ENCODE measurements at places on chromosomes 5 and 9. TPM values are rescaled to one million over a fixed set of nuclear protein-coding genes. Genes with fewer than 3 reads are reported as not detected.
A peak's percentile ranks its signal among the peaks of the same experiment; 100 is the strongest.

FUT7 gene
- total RNA-seq, result not detected

ABCA2 gene
- 22.4 TPM for total RNA-seq

SLC6A7 gene
- total RNA-seq, result not detected

ADAMTSL1 gene
- total RNA-seq, result 1.2 TPM

KIF12 gene
- total RNA-seq, result 3.3 TPM

PHYKPL gene
- 48.8 TPM for total RNA-seq

EGFLAM gene
- total RNA-seq, result 0.33 TPM

DNA sequence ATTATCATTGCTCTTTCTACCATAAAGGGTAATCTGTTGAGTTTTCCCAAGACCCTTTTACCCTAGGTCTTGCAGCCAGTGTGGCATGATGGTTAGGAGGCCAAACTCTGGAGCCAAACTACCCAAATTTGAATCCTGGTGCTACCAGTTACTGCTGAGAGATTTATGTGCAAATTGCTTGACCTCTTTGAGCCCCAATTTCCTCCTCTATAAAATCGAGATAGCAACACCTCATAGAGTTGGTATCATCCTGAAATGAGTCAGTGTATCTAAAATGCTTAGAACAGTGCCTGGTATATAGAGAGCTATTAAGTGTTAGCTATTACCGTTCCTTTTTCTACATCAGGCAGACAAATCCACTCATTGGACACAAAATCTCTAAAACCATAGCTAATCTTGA is 43.0 kb downstream of the ACTBL2 start:
- no peak for DNase-seq

DNA sequence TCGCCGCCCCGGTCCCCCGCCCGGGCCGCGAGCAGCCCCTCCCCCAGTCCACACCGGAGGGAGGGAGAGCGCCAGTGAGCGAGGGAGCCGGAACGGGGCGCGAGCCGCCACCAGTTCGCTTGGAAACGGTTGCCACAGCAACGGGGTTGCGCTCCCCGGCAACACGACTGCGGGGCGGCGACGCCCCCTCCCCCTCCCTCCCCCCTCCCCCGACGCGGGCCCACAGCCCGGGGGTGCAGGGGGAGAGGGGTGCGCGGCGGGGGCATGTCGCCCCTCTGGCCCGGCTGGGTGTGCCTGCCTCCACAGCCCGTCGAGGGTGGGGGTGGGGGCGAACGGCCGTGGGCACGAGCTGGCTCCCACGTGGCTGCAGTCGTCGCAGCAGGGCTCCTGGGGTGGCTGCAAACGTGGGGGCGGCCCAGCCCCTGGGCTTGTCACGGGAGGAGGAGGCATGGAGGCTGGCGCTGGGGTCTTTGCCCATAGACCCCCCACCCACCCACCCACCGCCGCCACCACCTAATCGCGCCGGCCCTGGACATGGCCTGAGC is 524 bp downstream of the PRR7 start:
- DNase-seq, result peak; percentile 76

GRCh38 chr9:109733690-109734089 is 46.3 kb upstream of the PALM2AKAP2 start:
- no peak for DNase-seq

- no peak for DNase-seq
Observed at GRCh38 chr5:156914371-156914737, 48.7 kb downstream of the TIMD4 start.

- peak; percentile 48 for DNase-seq
Observed at GRCh38 chr5:98796197-98796972, 22.9 kb downstream of the RGMB start.

GRCh38 chr5:151238303-151238741 is 14.4 kb upstream of the CCDC69 start:
- peak; percentile 45 for DNase-seq

GRCh38 chr9:118088090-118088489 is 383.9 kb downstream of the TLR4 start:
- DNase-seq, result no peak

DNA sequence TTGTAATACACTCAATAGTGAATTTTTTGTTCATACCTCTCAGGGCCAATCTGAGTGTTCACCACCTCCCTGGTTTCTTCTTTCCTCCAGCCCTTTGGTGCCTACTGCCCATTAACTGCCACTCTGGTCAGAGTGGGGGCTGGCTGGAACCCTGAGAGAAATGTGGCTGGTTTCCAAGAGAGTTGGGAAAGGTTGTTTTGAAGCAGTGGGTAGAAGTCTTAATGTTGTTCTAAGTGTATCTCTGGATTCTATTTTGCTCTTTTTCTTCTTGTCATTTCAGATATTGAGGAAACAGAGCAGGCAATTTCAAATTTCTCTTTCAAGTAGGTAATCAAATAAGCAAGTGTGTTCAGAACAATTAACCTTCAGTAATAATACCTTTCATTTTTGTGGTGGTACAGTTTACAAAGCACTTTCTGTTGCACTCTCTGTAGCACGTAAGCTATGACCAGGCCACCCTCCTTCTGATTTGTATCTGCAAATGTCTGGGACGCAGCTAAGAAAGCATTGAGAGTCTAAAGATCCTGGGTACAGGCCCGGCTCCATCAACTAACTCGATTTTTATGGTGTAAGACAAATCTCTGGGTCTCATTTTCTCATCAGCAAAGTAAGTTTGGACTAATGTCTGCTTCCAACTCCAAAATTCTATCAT is 8.4 kb downstream of the SLC1A3 start:
- DNase-seq, result no peak

- no peak for DNase-seq
Observed at GRCh38 chr9:5988265-5988664, 27.2 kb downstream of the RANBP6 start.

DNA sequence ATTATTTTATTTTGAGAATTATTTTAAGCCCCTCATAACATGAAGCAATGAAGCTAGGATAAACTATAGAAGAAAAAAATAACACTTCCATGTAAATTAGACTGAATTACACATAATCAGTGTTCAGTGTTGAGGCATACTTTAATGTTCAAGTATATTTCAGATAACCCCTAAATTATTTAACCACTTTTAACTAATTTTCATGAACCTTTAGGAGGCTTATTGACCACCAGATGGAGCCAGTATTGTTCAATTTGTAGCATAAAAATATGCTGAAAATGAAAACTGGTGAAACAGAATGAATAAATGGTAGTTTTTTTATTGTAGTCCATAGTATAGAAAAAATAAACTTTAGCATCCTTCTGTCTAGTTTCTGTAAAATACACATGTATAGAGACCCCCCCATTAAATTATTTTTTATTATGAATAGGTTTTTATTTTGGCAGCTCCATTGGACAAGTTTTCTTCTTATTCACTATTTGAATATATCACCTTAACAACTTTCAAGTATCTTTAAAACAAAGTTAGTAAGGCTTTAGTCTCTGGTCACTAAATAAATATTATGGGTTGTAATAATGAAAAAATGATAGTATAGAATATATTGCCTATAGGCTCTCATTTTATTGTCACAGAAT is 190.1 kb downstream of the CWC27 start:
- no peak for DNase-seq

DNA sequence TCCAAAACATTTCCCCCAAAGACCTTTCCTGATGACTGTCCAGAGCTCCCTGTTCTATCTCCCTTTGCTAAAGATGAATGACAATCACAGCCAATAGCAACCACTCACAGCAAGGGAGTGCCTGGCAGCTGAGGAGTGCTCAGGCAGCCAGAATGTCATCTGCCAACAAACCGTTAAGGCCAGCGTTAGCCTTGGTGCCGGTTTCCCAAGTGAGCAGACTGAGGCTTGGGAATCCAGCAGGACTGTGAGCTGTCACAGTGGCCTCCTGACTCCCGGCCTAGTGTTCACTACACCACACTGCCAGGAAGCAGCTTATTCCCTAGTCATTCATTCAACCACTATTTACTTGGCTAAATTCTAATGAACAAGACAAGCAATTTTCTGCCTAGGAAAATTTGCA is 24.7 kb downstream of the STK10 start:
- no peak for DNase-seq

DNA sequence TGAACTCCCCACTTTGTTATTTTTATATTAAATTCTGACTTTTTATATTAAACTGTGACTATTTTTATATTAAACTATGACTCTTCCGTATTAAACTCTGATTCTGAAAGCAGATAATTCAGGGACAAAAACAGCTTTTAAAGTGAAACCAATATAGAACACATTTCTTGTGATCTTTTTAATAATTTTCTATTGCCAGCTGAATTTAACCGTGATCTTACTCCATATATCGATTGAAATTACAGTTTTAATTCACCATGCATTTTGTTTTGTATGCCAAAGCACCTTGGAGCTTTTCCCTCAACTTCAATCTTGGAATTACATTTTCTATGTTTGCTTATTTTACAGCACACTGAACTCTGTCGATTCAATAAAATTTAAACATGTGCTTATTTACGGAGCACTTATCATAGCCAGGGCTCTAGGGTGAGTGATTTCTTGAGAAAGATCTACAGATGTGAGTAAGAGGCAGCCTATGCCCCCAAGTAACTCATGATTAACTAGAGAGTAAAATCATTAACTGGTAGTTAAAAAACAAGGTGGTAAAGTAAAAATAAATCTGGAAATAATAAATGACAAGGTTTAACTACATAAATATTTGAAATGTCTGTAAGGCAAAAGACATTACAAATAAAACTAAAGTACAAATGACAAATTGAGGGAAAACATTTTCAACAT is 72.9 kb upstream of the ALDH1B1 start:
- DNase-seq, result no peak

GRCh38 chr5:96327722-96328121 is 105.3 kb downstream of the PCSK1 start:
- DNase-seq, result no peak

DNA sequence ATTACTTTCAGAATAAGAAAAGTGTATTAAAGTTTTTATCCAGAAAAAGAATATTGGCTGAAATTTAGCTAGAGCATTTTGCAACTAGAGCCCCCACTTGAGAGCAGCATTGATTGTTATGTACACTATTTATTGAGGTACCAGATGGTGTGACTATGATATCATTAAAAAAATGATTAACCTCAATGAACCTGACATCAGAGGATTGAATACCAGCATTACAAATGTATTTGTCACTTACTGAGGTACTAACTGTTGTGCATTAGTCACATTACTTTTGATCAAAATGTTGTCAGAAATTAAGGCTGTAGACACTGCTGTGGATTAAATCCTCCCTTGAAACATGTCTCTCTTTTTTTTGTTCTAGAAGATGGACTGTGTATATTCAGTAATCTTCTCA is 127.8 kb upstream of the DHFR start:
- no peak for DNase-seq

GRCh38 chr9:75876999-75877640 is 13.4 kb upstream of the PCSK5 start:
- DNase-seq, result no peak

DNA sequence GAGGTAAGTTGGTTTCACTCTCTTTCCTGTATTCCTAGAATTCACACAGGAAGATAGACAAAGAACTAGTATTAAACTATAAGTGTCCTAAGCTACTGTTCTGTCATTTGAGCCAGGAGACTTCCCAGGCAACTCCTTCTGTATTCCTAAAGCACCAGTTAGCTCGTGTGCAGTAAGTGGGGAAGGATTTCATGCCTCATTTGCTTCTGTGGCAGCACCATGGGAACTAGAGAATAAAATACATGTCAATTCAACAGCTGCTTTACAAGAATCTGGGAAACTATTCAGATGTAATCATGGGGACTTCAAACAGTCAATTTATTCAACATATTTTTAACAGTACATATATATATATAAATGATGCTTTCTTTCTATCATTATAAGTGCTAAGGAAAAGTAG is 762.3 kb downstream of the PRELID2 start:
- DNase-seq, result no peak

GRCh38 chr5:143249851-143250250 is 153.6 kb downstream of the NR3C1 start:
- no peak for DNase-seq

DNA sequence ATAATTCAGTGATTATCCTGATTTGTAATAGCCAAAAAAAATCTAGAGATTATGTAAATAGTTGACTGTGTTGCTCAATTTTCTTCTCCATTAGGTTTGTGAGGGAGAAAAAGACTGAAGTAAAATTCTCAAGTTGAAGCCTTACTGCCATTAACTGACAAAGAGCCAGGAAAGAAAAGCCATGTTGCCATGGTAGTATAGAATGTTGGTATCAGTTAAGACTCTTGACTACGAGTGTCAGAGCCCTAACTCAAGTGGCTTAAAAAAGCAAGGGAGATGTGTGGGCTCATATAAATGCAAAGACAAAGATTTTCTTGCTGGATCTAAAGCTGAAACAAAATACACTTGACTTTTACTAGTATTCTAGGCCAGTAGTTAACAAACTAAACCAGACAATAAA is 571.7 kb downstream of the KCTD16 start:
- no peak for DNase-seq

Data from H9 (cell line).